ENCODE measurements at places on chromosomes 6 and 20. TPM values are rescaled to one million over a fixed set of nuclear protein-coding genes. Genes with fewer than 3 reads are reported as not detected.

DNA sequence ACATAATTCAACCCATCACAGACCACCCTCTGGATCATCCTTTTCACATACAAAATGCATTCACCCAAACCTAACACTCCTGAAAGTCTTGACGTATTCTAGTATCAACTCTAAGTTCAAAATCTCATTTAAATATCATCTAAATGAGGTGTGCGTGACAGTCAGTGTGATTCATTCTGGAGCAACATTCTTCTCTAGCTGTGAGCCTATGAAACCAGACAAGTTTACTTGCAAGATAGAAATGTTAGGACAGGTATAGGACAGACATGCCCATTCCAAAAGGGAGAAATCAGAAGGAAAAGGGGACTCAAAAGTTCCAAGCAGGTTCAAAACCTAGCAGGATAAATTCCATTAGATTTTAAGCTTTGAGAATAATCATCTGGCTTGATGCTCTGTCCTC, 329.7 kb downstream of the CD83 start:
- DNase-seq = no peak

The RAD21L1 gene
- 0.63 TPM for total RNA-seq

GRCh38 chr20:21396599-21397340, 556 bp downstream of the NKX2-4 start:
- peak; percentile 43 for DNase-seq

The FAM162B gene
- total RNA-seq = 0.29 TPM

The TMEM217 gene
- 0.40 TPM for total RNA-seq

The SMOC2 gene
- total RNA-seq = not detected

DNA sequence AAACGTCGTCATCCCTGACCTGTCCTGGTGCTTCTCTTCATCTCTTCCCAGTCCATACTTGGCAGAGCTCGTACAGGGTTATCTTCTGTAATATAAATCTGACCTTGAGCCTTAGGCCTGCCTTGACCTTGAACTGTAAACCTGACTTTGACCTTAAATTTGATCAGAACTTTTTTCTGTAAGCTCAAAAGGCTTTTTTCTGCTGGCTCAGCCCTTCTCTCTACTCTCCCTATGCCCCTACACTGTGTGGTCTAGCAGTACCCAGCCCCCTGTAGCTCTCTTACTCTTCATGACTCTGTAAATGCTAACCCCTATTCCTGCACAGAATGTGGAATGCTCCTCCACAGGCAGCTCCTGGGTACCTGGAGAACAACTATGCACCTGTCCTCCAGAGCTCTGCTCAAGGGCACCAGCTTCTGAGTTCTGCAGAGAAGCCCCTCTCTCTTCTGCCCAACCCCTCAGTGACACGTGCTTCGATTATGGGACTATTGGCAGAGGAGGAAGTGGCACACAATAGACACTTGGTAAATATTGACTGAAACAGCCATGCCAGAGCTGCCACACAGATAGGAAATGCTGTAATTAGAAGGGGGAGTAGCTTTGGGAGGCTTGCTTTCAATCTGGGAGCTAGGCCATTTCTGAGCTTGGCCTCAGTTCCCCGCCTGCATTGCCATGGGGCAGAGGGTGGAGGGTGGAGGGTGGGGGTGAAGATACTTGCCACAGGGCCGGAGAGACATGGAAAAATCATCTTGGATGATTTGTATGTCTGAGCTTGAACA, 15.4 kb downstream of the SNPH start:
- no peak for DNase-seq

The TFAP2D gene
- not detected for total RNA-seq

- DNase-seq = peak; percentile 89
Measured at GRCh38 chr6:6749702-6750491, 161.4 kb downstream of the LY86 start.

GRCh38 chr20:44911264-44911921, 1.5 kb downstream of the PABPC1L start:
- peak; percentile 42 for DNase-seq

The RPRD1B gene
- 24.4 TPM for total RNA-seq

GRCh38 chr6:45710304-45710821, 305.3 kb downstream of the CLIC5 start:
- peak; percentile 90 for DNase-seq

DNA sequence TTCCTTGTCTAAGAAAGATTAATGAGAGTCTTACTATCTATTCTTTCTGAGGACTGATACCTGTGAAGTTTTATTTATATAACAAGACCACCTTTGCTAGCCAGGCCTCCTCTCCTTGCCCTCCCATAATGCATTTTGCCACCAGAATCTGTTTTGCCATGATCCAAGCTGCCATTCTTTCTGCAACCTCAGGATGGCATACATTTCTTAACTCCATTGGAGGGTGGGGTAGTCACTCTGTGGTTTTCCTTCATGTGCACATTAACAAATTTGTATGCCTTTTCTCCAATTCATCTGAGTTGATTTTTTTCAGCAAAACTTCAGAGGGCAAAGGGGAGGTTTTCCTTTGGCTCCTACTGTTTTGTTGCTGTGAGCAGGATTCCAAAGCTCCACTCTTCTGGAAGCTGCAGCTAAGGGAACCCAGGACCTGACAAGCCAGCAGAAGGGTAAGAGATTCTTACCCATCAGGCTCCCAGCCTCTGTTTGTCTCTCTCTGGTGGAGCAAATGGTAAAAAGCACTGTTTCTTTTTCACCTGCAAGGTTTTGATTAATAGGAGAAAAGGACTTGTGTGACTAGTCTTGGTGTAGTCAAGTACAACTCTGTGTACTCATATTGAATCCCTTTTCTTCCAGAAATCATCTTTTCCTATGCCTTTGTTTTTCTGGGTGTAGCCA, 26.2 kb upstream of the ENPP4 start:
- DNase-seq = peak; percentile 7

The OPN5 gene
- 0.06 TPM for total RNA-seq

GRCh38 chr6:148317739-148318138, 24.9 kb upstream of the SASH1 start:
- DNase-seq = no peak

DNA sequence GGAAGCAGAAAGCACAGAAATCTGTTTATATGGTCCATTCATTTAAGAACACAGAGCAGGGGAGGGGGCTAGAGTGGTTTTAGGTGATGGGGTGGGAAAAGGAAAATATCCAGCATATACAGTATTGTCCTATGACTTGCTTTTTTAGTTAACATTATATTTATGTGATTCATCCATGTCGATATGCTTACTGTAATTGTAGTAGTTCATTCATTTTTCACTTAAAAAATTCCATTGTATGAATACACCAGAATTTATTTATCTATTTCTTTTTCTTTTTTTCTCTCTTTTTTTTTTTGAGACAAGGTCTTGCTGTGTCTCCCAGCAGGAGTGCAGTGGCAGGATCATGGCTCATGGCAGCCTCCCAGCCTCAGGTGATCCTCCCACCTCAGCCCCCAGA, 9.6 kb upstream of the PRIM2 start:
- DNase-seq = no peak

The HLA-G gene
- total RNA-seq = not detected

- no peak for DNase-seq
Measured at GRCh38 chr20:59820204-59821041, 113.0 kb downstream of the SYCP2 start.

DNA sequence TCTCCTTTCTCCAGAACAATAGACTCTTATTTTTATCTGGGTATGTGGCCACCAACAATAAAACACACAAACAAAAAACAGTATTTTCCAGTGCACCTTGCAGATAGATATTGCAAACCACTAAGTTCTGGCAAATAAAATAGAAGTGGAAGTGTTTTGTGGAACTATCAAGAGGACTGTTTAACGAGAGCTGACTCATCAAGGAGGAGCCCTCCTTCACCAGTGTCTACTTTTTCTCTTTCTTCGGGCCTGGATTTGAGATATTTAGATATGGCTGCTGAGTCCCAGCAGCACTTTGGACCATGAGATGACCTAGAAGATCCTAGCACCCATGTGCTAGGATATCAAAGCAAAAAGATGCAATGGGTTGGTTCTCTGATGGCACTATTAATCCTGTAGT, 154.7 kb downstream of the AIG1 start:
- no peak for DNase-seq

The TNFRSF6B gene
- total RNA-seq = 12.6 TPM

DNA sequence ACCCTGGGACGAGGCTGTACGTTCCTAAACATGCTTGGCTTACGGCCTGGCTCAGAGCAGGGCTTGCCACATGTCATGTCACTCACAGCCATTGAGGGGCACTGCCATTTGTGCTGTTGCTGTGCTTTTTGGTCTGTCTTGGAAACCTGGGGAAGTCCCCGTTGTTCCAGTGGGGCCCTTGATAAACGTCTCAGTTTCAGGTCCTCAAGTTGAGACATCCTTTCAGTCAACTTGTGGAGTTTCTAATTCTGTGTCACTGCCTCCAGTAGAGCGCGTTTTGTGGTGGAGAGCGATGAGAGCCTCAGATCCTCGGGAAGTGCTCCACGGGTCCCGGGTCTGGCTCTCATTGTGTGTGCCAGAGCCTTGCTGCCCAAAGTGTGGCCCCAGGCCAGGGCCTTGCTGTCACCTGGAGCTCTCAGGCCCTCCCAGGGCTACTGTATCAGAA, 43.0 kb upstream of the CCR6 start:
- DNase-seq = no peak

GRCh38 chr6:98944598-98945081, 3.1 kb downstream of the FBXL4 start:
- no peak for DNase-seq

DNA sequence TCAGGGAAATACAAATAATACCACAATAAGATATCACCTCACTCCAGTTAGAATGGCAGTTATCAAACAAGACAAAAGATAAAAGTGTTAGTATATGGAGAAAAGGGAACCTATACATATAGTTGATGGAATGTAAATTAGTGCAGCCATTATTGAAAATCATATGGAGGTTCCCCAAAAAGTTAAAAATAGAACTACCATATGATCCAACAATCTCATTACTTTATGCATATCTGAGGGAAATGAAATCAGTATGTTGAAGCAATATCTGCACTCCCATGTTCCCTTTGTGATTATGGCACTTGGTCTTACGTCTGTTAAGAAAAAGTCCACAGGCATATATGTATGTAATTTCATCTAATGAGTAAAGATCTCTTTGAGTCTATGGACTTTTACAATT, 96.9 kb downstream of the STXBP5 start:
- no peak for DNase-seq

GRCh38 chr6:42748203-42748898, 2.4 kb upstream of the TBCC start:
- DNase-seq = no peak

- DNase-seq = no peak
Measured at GRCh38 chr20:40477805-40478204, 211.2 kb downstream of the MAFB start.

Measured in Daoy (cell line).